ENCODE measurements at places on chromosomes 7 and 10. TPM values are rescaled to one million over a fixed set of nuclear protein-coding genes. Genes with fewer than 3 reads are reported as not detected.

The CACNA2D1 gene
- 3.8 TPM for total RNA-seq

The FBXO24 gene
- total RNA-seq: not detected

The FOXP2 gene
- total RNA-seq: not detected

The BLVRA gene
- 69.9 TPM for total RNA-seq

The CALD1 gene
- total RNA-seq: 87.3 TPM

The NME8 gene
- total RNA-seq: not detected

The HMX2 gene
- 0.15 TPM for total RNA-seq

The H2BK1 gene
- total RNA-seq: not detected

The ATG9B gene
- 1.1 TPM for total RNA-seq

The TACC2 gene
- total RNA-seq: 92.5 TPM

The CHAT gene
- total RNA-seq: not detected
